ENCODE measurements at places on chromosomes 7 and 10. TPM values are rescaled to one million over a fixed set of nuclear protein-coding genes. Genes with fewer than 3 reads are reported as not detected.

SFTPA1 gene
- total RNA-seq: 8,195 TPM

SYT15 gene
- 24.8 TPM for total RNA-seq

NUP205 gene
- total RNA-seq: 41.2 TPM

DNA sequence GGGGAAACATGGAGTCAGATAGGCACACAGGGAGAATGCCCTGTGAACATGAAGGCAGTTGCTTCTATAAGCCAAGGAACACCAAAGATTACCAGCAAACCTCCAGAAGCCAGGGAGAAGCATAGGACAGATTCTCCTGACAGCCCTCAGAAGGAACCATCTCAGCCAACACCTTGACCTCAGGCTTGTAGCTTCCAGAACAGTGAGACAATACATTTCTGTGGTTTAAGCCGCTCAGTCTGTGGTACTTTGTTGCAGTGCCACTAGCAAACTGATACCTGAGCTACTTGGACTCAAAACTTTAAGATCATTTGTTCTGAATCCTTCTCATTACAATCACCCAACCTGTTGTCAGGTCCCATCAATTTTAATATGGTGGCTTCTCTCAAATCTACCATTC is 31.2 kb downstream of the ABLIM1 start:
- peaks cover 15% of the 10 kb centered on the region for H3K4me1 ChIP-seq
- no peak overlapping the region for H3K4me3 ChIP-seq
- H3K27me3 ChIP-seq: no peaks in the 10 kb centered on the region
- no peak overlapping the region for H3K27ac ChIP-seq
- DNase-seq: no peak
- peaks cover 7% of the 10 kb centered on the region for H3K36me3 ChIP-seq

- H3K27me3 ChIP-seq: no peaks in the 10 kb centered on the region
- DNase-seq: no peak
- H3K36me3 ChIP-seq: no peaks in the 10 kb centered on the region
- no peak overlapping the region for H3K4me3 ChIP-seq
Observed at GRCh38 chr7:67429735-67430134, 433.1 kb downstream of the TYW1 start.

DNA sequence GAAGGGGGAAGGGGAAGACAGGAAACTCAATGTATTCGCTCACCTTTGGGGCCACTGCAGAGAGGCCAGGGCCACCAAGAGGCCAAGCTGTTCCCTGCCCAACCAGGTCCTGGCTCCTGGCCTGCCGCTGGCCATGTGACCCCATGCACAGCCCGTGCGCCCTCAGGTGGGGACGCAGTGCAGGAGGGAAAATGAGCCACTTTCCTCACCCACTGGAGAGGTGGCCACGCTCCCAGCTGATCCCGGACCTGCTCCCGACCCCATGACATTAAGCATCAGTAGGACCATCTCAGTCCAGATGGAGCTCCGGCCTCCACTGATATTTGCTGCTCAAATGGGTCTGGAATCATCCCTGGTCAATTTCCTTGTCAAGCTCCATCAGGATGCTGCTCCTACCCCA is 40.2 kb downstream of the HSPA12A start:
- H3K4me1 ChIP-seq: no peaks in the 10 kb centered on the region
- no peak overlapping the region for H3K27ac ChIP-seq
- no peaks in the 10 kb centered on the region for H3K27me3 ChIP-seq
- H3K4me3 ChIP-seq: no peak overlapping the region
- no peak for DNase-seq

DNA sequence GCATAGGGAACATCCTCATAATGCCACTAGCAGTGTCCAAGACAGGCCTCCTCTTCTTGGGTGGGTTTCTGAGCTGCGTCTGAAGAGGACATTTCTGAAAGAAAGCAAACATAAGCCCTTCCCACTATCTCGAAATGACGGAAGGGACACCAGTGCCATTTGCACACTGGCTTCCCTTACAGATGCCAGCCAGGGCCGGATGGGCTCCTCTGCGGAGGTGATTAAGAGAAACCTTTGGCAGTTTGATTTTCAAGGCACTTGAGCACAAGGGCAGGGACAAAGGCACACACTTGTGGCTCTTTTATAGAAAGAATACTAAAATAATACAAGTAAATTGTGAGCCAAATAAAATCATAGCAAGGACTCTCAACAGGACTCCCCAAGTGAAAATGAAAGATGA is 106.6 kb upstream of the CELF2 start:
- H3K4me1 ChIP-seq: peaks cover 4% of the 10 kb centered on the region
- no peaks in the 10 kb centered on the region for H3K36me3 ChIP-seq
- H3K27ac ChIP-seq: peak overlapping the region; percentile 83
- no peaks in the 10 kb centered on the region for H3K27me3 ChIP-seq

GRCh38 chr7:50393076-50393475 is 57.1 kb downstream of the FIGNL1 start:
- H3K27ac ChIP-seq: no peak overlapping the region
- DNase-seq: no peak
- no peaks in the 10 kb centered on the region for H3K27me3 ChIP-seq

DNA sequence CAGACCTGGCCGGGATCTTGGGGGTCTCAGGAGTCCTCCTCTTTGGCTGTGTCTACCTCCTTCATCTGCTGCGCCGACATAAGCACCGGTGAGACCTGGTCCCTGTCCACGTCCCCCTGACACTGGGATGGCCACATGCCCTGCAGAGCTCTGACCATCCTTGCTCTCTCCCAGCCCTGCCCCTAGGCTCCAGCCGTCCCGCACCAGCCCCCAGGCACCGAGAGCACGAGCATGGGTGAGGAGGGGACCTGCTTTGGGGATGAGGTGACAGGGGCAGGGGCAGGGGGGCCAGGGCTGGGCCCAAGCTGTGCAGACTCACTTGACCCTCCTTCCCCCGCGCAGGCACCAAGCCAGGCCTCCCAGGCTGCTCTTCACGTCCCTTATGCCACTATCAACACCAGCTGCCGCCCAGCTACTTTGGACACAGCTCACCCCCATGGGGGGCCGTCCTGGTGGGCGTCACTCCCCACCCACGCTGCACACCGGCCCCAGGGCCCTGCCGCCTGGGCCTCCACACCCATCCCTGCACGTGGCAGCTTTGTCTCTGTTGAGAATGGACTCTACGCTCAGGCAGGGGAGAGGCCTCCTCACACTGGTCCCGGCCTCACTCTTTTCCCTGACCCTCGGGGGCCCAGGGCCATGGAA is 959 bp downstream of the PVRIG start:
- no peaks in the 10 kb centered on the region for H3K36me3 ChIP-seq
- no peaks in the 10 kb centered on the region for H3K27me3 ChIP-seq
- no peak overlapping the region for H3K4me3 ChIP-seq
- DNase-seq: no peak
- H3K4me1 ChIP-seq: no peaks in the 10 kb centered on the region

DNA sequence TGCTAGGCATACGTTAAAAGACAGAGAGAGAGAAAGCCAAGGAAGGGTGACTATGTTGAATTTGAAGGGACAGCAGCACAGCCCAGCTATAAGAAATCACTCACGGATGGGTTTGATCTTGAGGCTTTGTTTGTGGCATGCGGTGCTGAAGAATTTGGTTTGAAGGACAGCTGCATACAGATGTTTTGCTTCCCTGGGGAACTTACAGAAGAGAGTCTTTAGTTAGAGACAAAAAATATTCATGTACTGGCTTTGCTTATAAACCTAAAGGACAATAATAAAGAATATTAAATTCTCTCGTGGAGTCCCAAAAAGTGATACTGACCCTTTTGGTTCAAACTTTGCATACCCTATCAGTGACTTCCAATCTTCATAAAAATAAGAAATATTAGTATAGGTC is 491.4 kb downstream of the NEBL start:
- H3K36me3 ChIP-seq: no peaks in the 10 kb centered on the region
- H3K4me3 ChIP-seq: no peak overlapping the region

Data from lung (tissue), 17 donors.